GM12864 (cell line): ENCODE measurements at places on chromosomes 5 and 9.

GRCh38 chr5:132435886-132436285, 54.7 kb downstream of the IRF1 start:
- no peak for DNase-seq

GRCh38 chr5:136149891-136150290, 17.2 kb downstream of the SMAD5 start:
- DNase-seq, result no peak

- DNase-seq, result no peak
Measured at GRCh38 chr5:53940921-53941320, 369.5 kb downstream of the ARL15 start.

GRCh38 chr5:18032744-18033143, 398.5 kb downstream of the TAF11L14 start:
- no peak for DNase-seq

- no peak for DNase-seq
Measured at GRCh38 chr9:137989999-137990715, 112.6 kb downstream of the CACNA1B start.

GRCh38 chr5:169226895-169227294, 74.0 kb downstream of the SLIT3 start:
- DNase-seq, result no peak

GRCh38 chr5:119527351-119527750, 75.1 kb downstream of the HSD17B4 start:
- no peak for DNase-seq

DNA sequence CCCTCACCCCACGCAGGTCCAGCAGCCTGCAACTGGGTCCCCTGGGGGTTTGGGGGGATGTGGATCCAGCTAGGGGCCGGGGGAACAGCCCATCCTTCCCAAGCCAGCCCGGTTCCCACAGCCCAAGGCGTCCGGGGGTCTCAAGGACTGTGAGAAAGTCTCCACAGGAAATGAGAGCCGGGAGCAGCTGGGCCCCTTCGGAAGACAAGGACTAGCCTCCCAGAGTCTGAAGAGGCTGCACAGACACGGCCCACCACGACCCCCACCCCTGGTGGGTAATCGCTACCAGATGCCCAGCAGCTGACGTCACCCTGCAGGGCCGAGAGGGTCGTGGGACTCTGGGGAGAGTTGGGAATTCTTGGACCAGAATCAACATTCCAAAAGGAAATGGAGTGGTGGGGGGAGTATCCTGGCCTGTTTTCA, 10.5 kb downstream of the SH2D3C start:
- DNase-seq, result no peak

GRCh38 chr9:91705386-91705785, 244.6 kb downstream of the ROR2 start:
- DNase-seq, result no peak

GRCh38 chr5:62395210-62395950, 8.3 kb downstream of the DIMT1 start:
- DNase-seq, result no peak

DNA sequence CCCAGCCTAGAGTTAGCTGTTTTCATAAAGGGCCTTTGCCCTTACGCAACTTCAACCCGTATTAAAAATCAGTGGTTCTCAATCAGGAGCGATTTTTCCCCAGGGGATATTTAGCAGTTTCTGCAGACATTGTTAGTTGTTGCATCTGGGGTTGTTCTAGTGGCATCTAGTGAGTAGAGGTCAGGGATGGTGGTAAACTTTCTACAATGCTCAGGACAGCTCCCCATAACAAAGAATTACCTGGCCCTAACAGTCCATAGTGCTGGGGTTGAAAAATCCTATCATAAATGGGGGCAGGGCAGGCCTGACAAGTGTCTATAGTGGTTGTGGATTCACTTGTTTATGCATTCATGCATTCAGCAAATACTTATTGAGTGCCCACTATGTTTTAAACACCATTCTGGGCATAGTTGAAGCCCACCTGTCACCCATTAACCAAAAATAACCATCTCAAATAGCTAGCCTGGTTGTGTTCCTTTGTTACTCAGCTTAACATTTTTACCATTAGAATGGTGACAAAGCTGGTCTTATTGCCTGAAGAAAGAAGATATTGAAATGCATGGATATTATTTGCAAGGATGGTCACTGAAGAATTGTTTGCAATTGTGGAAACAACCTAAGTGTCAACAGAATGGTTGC, 15.9 kb upstream of the FGF1 start:
- DNase-seq, result no peak

- DNase-seq, result no peak
Measured at GRCh38 chr5:32711681-32712480, 760 bp downstream of the NPR3 start.

DNA sequence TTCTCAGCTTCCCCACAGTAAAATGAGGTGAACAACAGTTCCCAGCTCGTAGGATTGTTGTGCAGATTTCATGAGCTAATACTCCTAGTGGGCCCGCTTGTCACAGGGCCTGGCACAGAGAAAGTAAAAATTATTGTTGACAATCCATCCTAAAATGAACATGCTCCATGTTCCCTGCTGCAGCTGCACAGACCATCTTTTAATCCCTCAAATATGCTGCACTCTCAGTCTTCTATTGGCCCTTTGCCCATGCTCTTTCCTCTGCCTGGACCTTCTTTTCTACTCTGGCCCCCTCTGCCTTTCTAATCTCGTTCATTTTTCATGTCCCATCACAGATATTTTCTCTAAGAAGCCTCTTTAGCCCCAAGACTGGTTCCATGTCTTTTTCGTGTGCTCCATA, 117.7 kb upstream of the NR3C1 start:
- DNase-seq, result no peak

- DNase-seq, result no peak
Measured at GRCh38 chr9:117122953-117123352, 291.9 kb downstream of the ASTN2 start.

- DNase-seq, result no peak
Measured at GRCh38 chr9:34332076-34332964, 3.0 kb downstream of the NUDT2 start.

GRCh38 chr9:99052815-99053715, 51.8 kb upstream of the TGFBR1 start:
- no peak for DNase-seq

DNA sequence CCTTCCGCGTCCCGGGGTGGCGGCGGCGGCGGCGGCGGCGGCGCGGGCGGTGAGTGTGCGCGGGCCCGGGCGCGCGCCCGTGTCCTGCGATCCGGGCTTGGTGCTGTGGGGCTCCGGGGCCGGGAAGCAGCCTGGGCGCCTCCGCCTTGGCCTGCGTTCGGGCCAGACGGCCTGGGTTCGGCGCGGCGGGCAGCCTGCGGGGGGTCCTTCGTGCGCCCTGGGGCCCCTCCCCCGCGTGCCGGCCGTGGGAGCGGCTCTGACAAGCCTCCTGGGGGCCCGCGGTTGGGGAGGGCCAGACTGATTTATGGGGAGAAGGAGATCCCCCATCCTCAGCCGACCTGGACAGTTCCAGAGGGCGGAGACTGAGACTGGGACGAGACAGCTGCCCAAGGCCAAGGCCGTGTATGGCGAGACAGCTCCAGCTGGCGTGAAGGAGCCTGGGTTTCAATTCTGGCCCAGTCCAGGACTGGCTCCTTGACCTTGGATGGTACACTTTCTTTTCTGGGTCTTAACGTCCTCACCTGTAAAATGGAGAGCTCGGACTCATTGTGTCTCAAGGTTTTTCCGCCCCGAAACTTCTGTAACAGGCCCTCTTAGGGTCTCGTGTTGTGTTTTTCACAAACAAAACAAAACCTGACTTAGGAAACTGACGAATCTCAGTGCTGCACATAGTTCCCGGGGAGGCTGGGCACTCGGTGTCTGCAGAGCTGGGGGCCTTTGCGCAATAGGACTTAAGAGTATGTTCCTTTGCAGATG, 603 bp downstream of the TMEM268 start:
- no peak for DNase-seq
